ENCODE measurements at places on chromosomes 11 and 22. TPM values are rescaled to one million over a fixed set of nuclear protein-coding genes. Genes with fewer than 3 reads are reported as not detected.

FIBIN gene
- 0.44 TPM for total RNA-seq

DNA sequence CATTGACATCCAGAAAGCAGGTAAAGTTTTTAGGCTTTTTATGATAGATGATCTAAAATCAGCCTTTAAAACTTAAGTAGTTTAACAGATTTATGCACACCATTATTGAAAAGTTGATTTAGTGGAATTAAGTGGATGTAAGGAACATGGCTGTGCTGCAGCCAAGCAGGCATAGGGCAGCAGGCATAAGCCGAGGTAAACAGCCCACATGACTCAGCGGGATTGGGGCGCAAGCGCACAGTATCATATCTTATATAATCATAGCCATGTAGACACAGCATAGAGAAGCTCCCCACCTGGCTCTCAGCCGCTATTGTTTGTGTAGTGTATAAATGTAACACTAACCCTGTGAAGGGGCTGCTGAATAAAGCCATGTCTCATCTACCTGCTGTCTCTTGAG is 157.5 kb downstream of the WNT11 start:
- DNase-seq: no peak

- DNase-seq: no peak
These were observed 2.6 kb upstream of the FADS3 start for GRCh38 chr11:61893981-61894380.

CHRM1 gene
- total RNA-seq: not detected

DNA sequence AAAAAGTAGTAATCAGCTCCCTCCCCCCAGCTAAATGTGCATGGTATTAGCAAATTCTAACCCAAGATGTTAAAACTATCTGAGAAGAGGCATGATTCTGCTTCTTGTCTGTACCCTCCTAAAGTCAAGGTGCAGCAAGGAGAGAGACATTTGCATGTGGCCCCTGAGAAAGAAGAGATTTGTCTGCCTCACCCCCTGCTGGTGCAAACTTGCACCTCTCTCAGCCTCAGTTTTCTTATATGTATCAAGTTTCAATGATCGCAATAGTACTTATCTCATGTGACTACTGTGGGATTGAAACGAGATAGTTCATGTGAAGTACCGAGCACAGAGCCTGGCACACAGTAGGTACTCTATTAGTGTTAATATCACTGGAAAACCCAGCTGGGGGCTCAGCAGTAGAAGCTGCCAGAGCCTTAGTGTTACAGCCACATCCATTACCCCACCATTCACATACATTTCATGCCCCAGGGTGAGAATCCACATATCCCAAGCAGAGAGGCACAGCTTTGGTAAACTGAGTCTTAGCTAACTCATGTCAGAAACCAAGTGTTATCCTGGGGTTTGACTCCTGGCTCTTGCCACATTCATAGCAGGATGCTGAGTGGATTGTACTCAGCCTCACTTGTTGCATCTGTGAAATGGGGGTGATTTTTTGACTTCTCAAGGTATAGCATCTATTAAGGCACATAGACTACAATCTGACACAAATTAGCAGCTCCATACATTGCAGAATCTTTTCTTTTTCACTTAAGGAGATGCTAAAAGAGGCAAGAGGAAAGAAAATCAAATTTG is 24.9 kb downstream of the CD44 start:
- DNase-seq: no peak
